ENCODE measurements at places on chromosomes 6 and 20.

DNA sequence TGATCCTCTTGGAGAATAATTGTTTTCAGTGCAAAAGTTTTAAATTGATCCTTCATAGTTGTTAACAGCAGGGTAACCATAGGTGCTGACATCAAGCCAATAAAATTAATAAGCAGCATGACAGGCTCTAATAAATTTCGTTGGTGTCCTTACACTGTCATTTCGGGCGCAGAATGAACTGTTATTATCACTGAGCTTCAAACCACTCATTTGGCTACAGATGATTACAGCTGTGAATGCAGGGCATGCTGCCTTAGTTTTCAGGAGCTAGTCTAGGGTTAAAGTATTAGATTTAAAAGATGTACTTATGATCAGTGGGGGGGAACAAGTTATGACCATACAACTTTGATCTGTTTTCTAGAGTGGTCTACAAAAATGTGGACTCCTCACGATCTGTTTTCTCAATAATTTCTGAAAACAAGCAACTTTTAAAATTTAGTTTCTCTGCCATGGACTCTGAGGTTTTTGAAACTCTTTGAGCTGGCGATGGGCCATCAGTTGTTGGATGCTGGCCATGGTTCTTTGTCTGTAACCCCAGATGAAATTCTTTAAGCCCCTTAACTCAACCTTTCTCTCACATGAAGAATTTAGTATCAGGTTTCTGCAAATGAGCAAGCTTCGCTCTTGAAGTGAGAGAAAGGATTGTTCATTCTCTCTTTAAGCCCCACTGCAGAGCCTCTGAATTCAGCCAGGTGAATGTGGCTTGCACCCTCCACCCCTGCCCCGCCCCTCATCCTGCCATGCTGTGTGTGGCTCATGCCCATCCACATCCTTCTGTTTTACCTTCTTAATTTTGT, 99.1 kb upstream of the MTHFD1L start:
- no peaks in the 10 kb centered on the region for H3K36me3 ChIP-seq
- no peak overlapping the region for H3K27ac ChIP-seq
- no peaks in the 10 kb centered on the region for H3K27me3 ChIP-seq
- no peak for DNase-seq

DNA sequence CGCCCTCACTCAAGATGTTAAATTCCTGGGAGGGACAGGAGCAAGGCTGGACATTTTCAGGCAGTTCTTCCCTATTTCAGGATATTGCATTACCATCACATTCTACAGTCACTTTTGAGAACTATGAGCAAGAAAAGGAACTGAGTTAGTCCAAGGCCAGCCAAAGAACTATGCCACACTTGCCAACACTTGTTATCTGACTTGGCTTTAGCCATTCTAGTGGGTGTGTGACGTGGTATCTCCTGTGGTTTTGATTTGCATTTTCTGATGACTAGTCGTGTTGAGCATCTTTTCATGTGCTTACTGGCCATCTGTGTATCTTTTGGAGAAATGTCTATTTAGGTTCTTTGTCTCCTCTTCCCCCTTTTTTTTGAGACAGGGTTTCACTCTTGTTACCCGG, 12.0 kb downstream of the XRN2 start:
- no peak overlapping the region for H3K4me3 ChIP-seq
- H3K27me3 ChIP-seq: no peaks in the 10 kb centered on the region
- no peaks in the 10 kb centered on the region for H3K36me3 ChIP-seq
- no peak for DNase-seq
- peaks cover 59% of the 10 kb centered on the region for H3K4me1 ChIP-seq

GRCh38 chr6:164832410-164832809, 477.0 kb downstream of the C6orf118 start:
- H3K27me3 ChIP-seq: no peaks in the 10 kb centered on the region
- H3K27ac ChIP-seq: no peak overlapping the region
- no peaks in the 10 kb centered on the region for H3K36me3 ChIP-seq
- no peak for DNase-seq
- no peak overlapping the region for H3K4me3 ChIP-seq
- H3K4me1 ChIP-seq: no peaks in the 10 kb centered on the region

DNA sequence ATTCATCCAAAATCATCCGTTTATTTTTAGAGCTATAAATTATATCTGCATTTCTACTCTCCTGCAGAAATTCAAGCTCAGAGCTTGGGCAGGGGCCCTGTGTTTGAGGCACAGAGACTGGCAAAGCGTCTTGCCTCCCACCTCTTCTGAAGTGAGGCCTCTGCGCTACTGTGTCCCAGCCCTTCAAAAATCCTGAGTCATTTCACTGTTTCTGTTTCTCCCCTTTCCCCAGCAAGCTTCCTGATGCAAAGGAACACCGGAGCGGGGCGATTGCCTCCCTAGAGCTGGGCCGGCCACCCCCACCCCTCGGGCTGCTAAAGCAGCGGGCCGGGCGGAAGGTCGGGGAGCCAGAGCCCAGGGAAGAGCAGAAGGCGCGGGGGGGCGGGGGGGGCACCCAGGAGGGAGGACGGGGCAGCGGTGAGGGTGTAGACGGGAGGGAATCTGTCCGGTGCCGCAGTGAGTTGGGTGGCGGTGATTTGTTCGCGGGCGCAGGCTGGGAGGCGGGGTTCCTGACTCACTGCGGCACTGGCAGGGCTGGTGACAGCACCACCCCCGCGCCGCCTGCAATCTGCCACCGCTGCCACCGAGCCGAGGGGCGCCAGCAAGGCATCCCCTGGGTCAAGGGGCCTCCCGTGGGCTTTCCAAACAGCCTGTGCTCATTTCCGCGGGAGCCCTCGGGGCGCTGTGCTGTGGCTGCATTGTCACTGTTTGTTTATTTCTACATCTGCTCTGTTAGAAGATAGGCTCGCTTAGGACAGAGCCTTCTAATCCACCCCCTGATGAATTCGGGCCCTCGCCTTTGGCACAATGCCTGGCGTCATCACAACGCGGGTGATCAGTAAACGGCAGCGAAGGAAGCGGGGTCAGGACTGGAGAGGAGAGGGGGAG, 46.5 kb upstream of the SNAP25 start:
- H3K27ac ChIP-seq: no peak overlapping the region
- H3K4me1 ChIP-seq: no peaks in the 10 kb centered on the region
- DNase-seq: peak; percentile 55

DNA sequence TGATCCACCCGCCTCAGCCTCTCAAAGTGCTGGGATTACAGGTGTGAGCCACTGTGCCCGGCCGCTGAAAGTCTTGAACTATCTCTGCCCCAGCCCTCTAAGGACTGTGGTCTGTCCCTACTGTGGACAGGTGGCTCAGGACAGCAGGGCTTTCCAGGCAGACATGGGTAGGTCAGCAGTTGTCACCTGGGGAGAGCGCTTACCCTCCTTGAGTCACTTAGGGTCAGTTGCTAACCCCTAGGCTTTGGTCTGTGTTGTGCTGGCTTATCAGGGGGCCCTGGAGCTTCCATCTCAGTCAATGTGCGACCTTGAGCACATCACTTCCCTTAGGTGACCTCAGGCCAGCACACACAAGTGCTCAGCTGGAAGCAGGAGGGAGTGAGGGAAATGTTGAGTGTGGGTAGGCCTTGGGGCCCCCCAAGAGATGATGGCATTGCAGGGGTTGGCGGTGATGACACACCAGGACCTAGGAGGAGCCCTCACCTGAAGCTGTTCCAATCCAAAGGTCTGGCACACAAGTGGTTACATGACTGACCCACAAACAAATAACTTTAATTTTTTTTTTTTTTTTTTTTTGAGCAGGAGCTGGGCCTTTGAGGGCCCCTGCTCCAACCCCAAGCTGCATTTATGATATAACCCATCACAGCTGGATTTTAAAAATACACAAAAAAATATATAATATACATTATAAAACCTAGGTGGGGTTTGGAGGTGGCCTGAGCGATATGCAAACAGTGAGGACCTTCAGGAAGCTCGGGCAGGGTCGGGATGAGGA, 5.1 kb downstream of the RPL10A start:
- no peak for DNase-seq
- H3K4me3 ChIP-seq: no peak overlapping the region
- H3K27me3 ChIP-seq: no peaks in the 10 kb centered on the region
- peaks cover 34% of the 10 kb centered on the region for H3K4me1 ChIP-seq
- H3K27ac ChIP-seq: no peak overlapping the region
- H3K36me3 ChIP-seq: peaks cover 66% of the 10 kb centered on the region

DNA sequence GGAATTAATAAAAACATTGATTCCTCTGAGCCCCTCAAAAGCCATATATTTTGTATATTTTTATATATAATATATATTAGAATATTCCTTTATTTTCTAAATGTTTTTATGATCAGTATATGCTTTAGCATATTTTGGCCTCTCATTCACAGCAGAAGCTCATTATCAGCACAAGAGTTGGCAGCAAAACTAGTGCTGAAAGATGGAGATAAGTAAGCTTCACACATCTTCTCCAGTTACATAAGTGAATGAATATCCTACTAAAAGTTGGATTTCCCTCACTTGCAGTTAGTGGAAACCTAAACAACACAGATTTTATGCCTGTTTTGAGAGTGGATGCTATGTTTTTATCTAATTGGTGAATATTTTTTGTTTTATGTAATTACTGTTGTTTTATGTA, 1303.8 kb upstream of the ADGRB3 start:
- DNase-seq: no peak
- no peaks in the 10 kb centered on the region for H3K4me1 ChIP-seq
- H3K27me3 ChIP-seq: no peaks in the 10 kb centered on the region
- H3K27ac ChIP-seq: no peak overlapping the region
- no peak overlapping the region for H3K4me3 ChIP-seq

DNA sequence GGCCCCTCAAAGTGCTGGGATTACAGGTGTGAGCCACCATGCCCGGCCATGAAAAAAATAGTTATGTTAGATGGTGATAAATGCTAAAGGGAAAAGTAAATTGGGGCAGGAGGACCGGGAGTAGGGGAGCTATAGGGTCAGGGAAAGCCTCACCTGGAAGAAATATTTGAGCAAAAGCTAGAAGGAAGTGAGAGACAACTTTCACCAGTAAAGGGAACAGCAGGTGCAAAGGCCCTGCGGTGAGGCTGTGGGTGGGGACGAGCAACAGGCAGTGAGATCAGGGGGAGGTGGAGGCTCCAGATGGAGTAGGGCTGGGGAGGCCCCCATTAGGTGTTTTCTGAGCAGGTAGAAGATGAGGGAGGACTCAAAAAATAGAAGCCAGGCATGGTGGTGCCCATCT, 16.0 kb downstream of the BCAS4 start:
- H3K36me3 ChIP-seq: no peaks in the 10 kb centered on the region
- H3K27me3 ChIP-seq: no peaks in the 10 kb centered on the region
- H3K4me1 ChIP-seq: peaks cover 5% of the 10 kb centered on the region
- H3K27ac ChIP-seq: no peak overlapping the region

- no peaks in the 10 kb centered on the region for H3K36me3 ChIP-seq
- no peak overlapping the region for H3K27ac ChIP-seq
- H3K4me1 ChIP-seq: no peaks in the 10 kb centered on the region
- no peak overlapping the region for H3K4me3 ChIP-seq
These were observed 159.3 kb downstream of the CDKAL1 start for GRCh38 chr6:20693466-20694063.

DNA sequence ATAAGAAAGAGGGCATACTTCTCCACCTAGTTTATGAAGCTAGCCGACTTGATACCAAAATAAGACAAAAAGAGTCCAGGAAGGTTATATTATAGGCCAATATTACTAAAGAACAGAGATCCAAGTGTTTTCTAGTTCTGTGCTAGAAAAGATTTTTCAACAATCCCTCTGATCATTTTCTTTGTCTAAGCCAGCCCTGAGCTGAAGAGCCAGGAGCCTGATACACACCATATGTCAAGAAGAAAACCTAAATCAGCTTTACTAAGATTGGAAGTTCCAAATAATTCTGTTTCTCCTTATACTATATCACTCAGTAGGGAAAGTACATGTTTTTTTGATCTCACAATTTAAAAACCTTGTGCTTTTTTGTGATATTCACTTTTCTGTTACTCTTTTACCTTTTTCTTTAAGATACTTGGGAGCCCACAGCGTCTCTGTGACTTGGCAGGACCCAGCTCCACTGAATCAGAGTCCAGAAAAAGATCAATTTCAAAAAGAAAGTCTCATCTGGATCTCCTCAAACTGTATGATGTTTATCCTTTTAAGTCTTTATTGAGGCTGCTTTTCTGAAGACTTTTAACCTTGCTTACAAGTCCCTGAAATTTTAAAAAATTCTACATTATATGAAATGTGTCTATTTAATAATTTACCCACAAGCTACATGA, 43.0 kb upstream of the PBOV1 start:
- H3K27ac ChIP-seq: no peak overlapping the region
- DNase-seq: no peak
- no peaks in the 10 kb centered on the region for H3K27me3 ChIP-seq

DNA sequence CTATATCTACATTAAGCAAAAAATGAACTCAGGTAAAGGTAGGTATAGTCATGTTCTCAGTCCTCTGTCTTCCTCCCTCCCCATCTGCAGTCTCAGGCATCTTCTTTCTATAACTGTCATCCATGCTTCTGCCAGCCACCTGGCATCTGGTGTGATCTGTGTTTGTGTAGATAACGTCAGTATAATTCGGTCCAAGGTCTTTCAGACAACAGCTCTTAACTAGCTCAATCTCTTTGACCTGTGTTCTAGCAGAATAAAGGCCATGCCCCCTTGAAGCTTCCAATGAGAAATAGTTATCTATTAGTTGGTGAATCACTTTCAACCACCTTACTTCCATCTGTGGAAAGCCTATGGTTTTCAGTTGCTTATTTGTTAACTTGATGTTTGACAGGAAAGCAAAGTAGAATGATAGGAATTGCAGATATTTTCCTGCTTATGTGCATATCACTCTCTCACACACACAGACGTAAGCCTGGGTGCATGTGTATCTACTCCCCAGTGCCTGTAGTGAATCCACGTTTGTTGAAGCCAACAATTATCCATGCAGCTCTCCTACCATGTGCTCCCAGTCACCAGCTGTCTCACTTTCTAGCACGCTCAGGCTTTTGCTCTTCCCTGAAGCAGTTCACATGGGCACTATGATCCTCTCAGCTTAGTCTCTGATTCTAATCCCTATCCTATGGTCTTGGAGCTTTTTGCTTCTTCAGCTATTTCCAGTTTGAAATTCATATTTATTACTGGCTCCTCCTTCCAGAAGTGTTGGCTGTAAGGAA, 433.7 kb upstream of the MANEA start:
- H3K4me1 ChIP-seq: no peaks in the 10 kb centered on the region
- H3K27me3 ChIP-seq: no peaks in the 10 kb centered on the region
- H3K27ac ChIP-seq: no peak overlapping the region

- H3K27me3 ChIP-seq: no peaks in the 10 kb centered on the region
- DNase-seq: no peak
- peaks cover 26% of the 10 kb centered on the region for H3K36me3 ChIP-seq
- no peak overlapping the region for H3K4me3 ChIP-seq
- no peak overlapping the region for H3K27ac ChIP-seq
- H3K4me1 ChIP-seq: no peaks in the 10 kb centered on the region
These were observed 208.9 kb downstream of the KIF16B start for GRCh38 chr20:16364320-16364687.

- DNase-seq: no peak
- no peaks in the 10 kb centered on the region for H3K27me3 ChIP-seq
- H3K36me3 ChIP-seq: no peaks in the 10 kb centered on the region
- peaks cover 72% of the 10 kb centered on the region for H3K4me1 ChIP-seq
- no peak overlapping the region for H3K4me3 ChIP-seq
- peak overlapping the region; percentile 7 for H3K27ac ChIP-seq
These were observed 11.4 kb downstream of the SENP6 start for GRCh38 chr6:75613056-75613501.

Data from lower lobe of right lung (tissue), 2 donors.